ENCODE measurements at places on chromosomes 6 and 20.

DNA sequence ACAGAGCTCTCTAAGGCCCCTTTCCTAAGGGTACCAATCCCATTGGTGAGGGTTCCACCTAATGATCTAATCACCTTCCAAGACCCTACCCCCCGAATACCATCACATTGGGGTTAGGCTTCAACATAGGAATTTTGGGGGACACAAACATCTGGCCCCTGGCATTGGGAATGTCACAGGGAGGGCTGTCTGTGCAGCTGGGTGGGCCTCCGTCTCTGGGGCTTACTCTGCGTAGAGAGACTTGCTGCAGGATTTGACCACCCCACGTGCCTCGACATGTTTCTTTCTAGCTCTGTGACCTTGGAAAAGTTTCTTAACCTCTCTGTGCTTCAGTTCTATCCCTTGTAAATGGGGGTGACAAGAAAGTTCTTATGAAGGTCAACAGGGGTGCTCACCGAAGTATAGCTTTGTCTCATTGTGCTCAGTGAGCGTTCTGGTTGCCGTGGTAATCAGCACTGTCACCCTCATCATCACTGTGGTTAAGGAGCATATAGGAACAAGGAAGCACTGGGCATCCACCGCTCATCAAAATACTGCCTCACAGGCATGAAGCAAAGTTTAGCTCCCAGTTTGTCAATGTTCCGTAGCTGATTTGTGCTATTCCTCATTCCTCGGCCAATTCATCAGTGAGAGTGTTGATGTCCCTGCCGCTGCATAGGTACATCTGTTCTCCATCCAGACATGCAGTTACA lies 152.8 kb downstream of the SYCP2 start:
- DNase-seq = no peak

DNA sequence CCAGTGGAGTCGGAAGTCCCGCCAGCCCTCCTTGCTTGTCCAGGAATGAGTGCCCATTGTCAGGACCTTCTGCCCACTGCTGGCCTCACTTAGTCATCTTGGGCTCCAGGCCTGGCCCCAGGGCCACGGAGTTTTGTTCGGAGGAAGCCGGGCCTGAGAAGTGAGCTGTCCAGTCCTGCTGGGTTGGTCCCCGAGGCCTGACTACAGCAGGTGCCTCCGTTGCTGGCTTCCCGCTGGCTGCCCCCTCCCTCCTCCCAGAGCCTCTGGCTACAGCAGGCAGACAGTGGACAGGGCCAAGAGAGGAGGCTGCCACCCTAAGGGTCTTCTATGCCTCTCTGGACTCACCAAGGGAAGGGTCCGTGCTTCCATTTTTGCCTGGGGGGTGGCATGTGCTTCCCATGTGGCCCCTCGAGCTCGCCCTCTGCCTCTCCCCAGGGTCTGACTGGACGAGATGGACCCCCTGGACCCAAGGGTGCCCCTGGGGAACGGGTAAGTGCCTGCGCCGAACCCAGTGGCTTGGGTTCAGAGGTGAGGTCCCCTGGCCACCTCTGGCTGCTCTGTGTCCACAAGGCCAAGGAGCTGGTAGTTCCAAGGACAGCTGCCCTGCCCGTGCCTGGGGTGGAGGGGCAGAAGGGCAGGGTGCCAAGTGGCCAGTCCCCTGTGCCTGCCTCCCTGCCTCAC lies 2.8 kb downstream of the COL9A3 start:
- DNase-seq = no peak

GRCh38 chr6:85676086-85676729 lies 33.5 kb upstream of the SYNCRIP start:
- DNase-seq = no peak

DNA sequence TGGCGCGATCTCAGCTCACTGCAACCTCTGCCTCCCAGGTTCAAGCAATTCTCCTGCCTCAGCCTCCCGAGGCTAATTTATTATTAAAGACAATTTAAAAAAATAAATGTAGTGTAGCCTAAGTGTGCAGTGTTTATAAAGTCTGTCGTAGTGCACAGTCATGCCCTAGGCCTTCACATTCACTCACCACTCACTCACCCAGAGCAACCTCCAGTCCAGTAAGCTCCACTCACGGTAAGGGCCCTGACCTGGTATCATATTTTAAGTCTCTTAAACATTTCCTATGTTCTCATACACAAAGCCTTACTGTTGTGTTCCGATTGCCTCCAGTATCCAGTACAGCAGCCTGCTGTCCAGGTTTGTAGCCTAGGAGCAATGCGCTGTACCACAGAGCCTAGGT lies 168.2 kb upstream of the FOXQ1 start:
- DNase-seq = no peak

- DNase-seq = no peak
Observed at GRCh38 chr6:53461041-53461656, 83.8 kb downstream of the GCLC start.

- DNase-seq = no peak
Observed at GRCh38 chr6:148888856-148889255, 142.0 kb downstream of the UST start.

- no peak for DNase-seq
Observed at GRCh38 chr6:82385546-82385945, 21.9 kb downstream of the TPBG start.

DNA sequence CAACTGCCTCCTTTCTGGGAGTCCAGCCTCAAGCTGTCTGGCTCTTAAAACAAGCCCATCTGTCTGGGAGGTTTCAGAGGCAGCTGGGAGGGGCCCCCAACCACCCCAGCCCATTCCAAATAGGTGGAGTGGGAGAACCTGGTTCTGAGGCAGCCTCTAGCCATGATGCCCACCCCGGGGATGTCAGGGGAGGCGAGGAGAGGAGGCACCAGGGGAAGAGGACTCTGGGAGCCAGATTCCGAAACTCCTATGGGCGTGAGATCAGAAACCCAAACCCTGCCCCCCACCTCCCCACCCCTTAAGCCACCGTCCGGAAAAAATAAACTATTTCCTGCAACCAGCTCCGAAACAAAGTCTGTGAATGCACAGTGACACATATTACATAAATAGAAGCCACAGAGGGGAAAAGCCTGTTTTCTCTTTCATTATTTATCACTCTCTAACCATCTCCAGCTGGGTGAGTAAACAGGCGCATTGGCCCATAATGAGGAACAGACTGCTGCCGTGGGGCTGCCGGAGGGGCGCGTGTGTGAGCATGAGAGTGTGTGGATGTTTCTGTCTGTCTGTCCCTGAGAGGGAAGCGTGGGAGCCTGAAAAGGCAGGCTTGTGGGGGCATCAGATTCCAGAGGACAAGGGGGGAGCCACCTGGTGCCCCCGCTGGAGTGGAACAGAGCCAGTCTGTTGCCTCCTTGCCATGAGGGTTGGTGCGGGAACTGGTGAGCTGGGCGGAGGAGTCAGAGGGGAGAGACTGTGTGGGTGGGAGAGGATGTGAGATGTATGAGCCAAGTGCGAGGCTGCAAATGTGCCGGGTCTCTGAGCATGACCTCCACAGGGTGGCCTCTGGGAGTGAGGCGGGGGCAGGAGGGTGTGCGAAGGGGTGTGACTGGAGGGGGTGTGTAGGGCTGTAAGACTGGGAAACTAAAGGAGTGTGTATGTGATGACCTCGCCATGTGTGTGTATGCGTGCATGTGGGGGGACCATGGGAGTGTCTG lies 14.3 kb upstream of the FOXP4 start:
- DNase-seq = peak; percentile 48

DNA sequence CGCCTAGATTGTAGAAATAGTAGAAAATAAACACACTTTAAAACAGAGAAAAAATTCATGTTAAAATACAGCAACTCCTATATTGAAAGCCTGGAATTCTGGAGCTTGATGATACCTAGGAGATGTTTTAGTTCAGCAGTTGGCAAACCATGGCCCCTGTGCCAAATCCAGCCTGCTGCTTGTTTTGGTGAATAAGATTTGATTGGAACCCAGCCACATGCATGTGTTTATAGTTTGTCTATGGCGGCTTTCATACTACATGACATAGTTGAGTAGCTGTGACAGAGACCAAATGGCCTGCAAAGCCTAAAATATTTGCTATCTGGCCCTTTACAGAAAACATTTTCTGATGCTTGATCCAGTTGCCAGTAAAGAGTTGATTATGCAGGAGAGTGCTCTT lies 57.2 kb downstream of the PAX1 start:
- no peak for DNase-seq

DNA sequence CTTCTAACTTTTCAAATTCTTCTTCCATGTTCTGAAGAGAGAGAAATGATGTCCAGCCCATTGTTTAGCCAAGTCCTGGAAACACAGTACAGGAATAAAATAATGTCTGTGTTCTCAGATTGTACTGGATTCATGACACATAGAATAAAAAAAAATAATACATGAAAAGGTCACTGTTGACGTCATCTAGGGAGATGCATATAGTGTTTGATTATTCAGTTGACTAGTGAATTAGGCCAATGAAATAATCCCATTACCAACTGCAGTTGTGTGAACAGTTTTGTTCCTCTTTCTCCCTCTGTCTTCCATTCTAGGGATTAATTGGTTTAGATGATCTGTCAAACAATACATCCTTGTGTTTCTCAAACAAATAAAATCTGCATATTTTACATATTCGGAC lies 222.8 kb downstream of the ALDH8A1 start:
- DNase-seq = no peak

DNA sequence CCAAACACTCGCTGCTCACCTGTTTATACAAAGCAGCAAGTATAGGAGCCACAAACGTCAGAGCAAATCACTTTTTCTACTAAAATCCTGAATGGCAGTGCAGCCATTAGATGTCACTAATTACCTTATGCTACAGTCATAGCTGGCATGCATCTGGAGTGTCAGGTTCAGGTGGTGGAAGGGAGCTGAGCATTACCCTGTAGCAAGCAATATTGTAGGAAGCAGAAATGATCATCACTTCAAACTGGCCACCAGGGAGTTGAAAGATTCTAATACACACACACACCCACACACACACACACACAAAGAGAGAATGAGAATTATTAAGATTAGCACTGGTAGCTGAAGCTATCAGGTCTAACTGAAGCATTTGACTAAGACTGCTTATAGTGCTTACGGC lies 75.8 kb downstream of the EFHC1 start:
- no peak for DNase-seq

DNA sequence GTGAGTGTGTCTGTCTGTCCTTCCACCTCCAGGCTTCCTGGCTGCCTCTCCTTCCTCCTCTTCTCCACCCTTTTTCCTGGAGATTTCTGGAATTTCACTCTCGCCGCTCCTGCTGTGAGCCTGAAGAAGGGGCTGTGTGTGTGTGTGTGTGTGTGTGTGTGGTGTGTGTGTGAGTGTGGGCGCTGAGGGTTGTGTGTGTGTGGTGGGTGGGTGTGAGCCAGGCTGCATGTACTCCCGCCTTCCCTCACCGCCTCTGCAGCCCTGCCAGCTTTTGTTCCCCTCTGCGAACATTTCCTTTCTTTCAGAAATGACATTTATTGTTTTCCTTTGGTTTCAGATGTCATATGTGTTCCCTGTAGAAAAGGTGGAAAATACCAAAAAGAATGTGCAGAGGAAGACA lies 76.0 kb downstream of the SRC start:
- DNase-seq = no peak

GRCh38 chr20:38241201-38241600 lies 19.3 kb downstream of the KIAA1755 start:
- no peak for DNase-seq

DNA sequence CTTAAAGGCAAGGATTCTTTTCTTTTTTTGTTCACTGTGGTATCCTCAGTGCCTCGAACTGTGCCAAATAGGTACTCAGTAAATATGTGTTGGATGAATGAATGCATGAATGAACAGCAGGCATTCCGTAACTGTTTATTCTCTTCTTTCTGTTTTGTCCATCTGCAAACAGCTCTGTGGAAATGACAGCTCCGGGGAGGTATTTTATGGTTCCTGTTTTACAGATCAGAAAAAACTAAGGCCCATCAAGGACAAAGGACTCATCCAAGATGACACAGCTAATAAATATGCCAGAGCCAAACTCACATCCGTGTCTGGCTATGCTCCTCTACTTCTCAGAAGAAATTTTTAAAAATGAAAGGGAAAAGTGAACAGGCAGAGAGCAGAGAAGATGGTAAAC lies 21.0 kb downstream of the JPH2 start:
- DNase-seq = no peak

DNA sequence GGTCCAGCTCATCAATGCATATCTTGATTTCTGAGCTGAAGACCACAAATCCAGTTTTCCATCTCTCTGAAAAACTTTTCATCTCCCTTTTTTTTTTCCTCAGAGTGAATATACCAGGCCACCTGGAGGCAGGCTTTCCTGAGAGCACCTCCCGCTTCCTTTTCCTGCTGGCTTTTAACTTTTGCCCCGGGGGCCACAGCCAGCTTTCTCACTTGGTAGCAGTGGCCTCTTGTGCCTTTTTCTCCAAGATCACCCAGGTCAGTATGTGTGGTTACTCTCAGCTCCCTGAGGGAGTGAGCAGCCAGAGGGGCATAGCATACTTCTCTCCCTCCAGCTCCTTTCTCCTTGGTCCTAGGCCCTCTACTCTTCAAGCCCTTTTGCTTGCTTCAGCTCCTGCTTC lies at the start of gene BTN1A1:
Gene BTN1A1 (plus strand): TSS at position 202 of the 400 bp plus-strand sequence. CDS start 984 bp downstream, outside the sequence.
- no peak for DNase-seq

DNA sequence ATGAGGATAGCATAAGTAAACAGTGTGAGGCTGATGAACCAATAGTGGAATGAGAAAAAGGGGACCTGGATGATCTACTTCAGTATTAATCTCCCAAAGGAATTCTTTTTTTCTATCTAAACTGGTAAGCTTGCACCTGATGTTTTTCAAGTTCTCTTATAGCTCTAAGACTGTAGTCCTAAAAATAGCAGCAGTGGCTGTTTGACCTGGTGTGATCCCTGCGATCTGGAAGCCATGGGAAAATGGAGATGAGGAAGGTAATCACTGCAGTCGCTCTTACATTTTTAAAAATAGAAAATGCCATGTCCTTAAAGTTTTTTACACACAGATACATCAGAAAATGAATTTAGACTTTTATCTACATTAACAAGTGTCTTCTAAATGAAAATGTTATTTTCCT lies 926.4 kb upstream of the SLC35B3 start:
- no peak for DNase-seq

DNA sequence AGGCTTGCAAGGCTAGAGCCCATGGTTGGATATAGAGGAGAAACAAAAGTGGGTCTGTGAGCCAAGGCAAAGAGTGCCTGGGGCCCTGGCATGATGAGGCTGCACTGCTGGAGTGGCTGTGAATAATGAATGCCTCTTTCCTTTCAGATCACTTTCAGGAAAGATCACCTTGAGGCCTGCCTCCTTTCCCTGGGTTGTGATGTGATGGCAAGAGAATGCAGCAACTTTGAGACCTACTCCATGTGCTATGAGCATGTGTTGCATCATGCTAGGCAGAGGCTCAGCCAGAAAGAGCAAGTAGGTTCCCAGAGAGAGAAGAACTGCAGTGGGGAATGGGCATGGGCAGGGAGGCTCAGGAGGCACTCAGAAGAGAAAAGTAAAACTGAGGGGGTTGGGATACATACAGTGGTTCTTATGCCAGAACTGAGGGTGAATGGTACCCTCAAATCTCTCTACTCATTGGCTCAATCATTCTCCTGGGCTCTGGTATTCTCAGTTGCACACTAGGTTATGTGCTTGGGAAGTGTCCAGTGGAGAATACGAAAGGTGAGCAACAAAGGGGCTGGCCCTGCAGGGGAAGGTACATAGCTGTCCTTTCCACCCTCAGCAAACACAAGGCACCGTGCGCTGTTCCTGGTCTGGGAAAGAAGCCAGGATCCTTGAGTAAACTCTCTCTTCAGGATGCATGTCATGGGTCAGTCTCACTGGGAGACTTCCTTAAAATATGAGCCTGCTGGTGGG lies 45.9 kb downstream of the CD164 start:
- no peak for DNase-seq
